GM03348 (cell line): ENCODE measurements at places on chromosomes 6 and 20.

DNA sequence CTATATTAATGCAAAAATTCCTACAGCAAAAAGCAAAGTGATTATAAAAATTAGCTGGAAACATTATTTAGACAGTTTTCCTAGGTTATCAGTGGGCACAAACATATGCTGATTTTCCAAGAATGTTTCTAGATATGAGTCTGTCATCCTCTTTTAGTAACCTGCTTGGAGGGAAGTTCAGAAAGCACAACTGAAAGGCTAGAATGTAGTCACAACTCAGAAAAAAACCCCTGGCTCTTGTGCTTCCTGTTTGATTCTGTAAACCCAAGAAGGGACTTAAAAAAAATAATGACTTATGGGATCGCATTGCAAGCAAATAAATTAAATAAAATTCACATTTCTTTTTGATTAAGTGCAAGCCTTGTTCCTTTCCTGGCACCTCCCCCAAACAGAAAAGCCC is 708.4 kb upstream of the EPHA7 start:
- no peak for DNase-seq

DNA sequence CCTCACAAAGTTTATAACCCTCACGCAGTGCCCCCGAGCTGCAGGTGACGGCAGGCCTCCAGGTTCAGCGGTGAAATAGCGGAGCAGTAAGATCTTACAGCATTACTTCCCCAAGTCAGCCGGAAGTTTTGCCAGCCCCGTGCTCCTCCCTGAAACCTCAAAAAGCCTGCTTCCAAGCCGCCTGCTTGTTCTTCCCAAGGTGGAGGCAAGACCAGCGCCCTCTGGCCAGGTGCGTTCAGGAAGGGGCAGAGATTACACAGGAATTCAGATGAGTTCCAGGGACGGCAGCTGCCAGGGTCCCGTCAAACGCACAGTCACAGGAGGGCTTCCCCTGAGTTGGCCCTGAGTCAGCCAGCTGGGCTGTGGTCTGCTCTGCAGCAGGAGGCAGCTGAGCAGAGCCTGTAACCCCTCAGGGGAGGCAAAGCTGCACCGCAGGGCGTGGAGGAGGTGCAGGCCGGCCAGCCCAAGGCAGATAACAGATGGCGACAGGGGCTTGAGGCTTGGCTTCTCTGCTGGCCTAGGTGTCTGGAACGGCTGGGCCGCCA is 124.1 kb upstream of the RPS6KA2 start:
- no peak for DNase-seq

DNA sequence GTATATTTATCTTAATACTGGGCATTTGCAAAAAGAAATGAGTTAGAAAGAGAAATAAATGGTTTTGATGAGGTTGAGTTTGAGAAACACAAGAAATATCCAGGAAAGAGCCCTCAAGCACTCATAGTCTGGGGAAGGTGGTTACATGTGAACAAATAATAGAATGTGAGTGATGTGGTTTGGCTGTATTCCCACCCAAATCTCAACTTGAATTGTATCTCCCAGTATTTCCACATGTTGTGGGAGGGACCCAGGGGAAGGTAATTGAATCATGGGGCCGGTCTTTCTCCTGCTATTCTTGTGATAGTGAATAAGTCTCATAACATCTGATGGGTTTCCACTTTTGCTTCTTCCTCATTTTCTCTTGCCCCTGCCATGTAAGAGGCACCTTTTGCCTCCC is 334.1 kb downstream of the COL12A1 start:
- no peak for DNase-seq

DNA sequence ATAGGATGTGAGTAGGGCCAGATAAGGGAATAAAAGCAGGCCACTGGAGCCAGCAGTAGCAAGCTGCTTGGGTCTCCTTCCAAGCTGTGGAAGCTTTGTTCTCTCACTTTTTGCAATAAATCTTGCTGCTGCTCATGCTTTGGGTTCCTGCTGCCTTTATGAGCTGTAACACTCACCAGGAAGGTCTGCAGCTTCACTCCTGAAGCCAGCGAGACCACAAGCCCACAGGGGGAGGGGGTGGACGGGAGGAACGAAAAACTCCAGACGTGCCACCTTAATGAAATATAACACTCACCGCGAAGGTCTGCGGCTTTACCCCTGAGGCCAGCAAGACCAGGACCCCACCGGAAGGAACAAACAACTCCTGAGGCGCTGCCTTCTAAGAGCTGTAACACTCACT is 1324.4 kb upstream of the EYS start:
- no peak for DNase-seq

- DNase-seq: no peak
These were observed 12.2 kb downstream of the LAMA5 start for GRCh38 chr20:62354811-62355341.

DNA sequence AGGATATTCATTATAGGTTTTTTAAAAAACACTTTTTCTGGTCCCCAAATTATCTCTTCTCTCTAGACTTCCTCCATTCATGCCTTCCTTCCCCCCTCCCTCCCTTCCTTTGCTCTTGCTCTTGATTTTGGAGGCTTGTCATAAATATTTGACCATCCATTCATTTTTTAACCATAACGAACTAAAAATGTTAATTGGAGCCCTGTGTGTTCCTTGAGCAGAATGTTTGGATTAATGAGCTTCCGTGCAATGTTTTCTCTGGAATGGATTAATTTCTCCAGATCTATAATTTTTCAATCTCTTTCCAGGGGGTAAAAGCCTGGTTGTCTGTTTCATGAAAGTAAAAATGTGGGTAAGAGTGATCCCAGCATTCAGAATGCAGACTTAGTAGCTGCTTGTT is 155.5 kb downstream of the ESR1 start:
- DNase-seq: peak; percentile 20

DNA sequence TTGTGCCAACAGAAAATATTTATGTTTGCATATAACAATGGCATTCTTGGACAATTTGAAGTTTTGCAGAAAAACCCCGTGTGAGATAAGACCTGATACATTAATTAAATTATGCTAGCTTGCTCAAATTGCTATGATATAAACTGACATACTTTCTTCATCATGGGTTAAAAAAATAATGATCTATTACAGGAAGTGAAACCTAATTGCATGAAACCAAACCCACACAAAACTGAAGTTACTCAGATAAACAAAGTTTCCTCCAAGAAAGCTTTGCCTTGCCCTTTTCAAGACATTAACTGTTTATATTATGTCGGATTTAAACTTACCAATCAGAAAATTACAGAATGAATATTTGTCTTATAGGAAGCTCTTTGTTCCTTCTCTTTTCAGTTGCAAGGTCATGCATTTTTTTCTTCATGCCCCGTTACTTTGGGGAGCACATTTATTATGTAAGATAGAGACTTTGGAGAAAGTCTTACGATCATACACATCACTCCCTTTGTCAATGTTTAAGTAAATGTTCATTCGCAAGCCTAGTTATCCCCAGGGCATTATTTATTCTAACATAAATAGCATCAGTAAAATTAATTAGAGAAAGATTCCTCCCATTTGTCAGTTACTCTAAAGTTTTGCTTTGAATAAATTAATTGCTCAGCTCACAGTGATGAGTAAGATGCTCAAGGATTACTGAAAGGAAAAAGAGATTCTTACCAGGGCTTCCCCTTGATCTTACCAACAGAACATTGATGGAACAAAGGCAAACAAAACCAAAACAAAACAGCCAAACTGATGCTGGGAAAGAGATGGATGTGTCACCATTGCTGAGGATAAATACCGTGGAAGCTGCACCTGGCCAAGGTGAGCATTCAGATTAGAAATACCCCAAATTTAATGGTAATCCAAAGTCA is 14.8 kb upstream of the TMEM244 start:
- DNase-seq: no peak

- DNase-seq: no peak
These were observed 611.0 kb upstream of the FLRT3 start for GRCh38 chr20:14948416-14948815.

GRCh38 chr20:46020555-46020954 is 8.5 kb upstream of the SLC12A5 start:
- DNase-seq: no peak

DNA sequence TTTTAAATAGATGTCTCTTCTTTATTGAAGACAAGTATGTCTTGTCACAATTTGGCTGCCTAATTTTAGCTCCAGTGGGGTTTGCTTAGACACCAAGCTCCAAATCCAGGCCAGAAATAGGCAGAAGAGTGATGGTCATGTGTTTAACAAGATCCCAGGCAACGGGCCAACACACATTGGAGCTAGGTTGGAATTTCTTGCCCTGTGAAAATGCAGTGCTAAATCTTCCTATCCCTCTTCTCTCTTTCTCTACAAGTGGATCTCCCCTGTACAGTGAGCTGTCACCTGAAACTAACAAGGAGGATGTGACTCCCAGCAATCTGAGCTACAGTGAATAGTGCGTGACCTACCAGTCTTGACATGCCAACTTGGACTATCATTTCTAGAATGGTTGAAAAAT is 65.3 kb upstream of the VGLL2 start:
- DNase-seq: no peak

DNA sequence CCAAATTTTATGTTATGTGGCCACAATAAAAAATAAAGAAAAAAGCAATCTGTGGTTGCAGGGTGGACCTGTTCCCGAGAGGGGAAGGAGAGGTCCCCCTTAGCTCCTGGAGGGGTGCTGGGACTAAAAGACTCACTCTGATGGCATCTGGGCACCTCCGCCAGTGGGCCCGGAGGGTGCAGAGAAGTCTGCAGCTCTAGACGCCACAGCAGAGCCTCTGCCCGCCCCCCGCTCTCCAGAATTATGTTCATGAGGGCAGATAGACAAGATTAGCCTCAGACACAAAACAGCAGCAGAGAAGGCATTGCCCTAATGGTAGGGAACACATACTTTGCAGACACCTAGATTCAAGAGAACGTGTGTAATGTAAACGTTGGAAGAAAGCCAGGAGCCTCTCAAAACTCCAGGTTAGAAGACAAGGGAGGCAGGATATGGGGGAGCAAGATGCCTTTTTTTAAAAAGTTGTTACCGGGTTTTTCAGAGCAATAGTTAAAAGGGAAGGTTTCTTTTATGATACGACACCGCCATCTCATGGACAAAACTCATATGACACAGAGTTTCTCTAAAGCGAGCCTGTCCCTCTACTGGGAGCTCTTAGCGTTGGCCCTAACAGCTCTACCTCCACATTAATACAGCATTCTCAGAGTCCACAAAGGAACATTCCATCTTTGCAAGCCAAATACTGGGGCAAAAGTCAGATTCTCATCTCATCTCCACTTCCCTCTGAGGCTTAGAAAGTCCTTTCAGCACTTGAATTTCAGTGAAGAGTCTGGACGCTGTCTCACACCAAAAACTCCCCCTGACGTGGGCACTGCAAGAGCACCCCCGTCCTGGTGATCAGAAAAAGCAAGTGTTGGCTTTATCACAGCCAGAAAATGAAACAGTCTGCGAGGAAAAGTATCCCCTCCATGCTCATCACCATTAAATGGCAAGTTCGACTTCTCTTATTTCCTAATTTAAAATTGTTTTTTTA is 47.2 kb downstream of the FOXF2 start:
- DNase-seq: peak; percentile 85

- no peak for DNase-seq
These were observed 169.2 kb downstream of the EYA2 start for GRCh38 chr20:47063808-47064207.

GRCh38 chr20:12882832-12883506 is 125.8 kb upstream of the SPTLC3 start:
- DNase-seq: peak; percentile 3

DNA sequence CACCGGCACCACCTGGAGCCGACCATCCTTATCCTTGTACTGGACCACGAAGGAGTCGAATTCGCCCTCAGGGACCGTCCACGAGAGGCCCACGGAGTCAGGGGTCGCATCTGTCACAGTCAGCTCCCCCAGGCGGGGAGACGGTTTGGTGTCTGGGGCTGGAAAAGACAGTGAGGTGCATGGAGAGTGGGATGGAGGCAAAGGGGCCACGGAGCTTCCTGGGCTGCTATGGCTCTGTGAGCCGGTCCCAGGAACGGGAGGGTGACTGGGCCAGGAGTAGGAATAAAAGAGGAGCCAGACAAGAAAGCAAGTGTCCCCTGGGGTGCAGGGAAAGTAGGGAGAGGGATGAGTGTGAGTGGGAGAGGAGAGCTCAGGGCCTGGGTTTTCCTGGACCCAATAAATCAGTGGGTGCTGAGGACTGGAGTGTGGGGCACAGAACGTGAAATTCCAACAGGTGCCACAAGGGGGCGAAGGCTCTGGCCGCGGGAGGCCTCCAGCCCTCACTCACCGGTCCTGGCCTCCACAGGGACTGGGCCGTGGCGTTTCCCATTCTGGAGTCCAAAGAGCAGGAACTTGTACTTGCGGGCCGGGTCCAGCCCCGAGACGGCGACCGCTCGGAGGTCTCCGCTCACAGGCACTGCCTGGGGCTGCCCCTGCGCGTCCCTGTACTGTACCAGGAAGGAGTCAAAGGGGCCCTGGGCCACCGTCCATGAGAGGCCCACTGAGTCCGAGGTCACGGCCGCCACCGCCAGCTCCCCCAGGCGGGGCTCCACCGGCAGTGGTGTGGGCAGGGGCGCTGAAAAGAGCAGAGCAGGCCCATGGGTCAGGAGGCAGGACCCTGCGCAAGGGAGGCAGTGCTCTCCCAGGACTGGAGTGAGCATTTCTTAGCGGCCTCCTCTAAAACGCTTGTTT is 9.9 kb downstream of the CYP21A2 start:
- DNase-seq: peak; percentile 91

DNA sequence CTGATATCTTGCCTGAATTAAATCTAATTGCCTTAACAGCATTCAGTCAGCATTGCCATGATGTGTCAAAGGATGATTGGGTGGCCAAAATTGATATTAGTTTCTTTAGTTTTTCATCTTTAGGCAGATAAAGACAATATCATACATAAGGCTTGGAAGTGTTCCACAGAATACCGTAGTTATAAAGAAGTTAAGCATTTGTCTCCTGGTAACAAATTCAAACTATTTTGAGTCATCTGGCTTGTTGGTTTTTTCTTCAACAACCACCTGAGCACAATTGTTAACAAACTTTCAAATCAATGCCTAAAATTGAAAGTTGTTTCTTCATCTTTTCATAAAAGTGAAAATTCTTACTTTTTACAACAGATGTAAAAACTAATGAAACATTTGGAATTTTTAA is 47.5 kb upstream of the ADGRF5 start:
- DNase-seq: no peak

- no peak for DNase-seq
These were observed 47.3 kb upstream of the SASH1 start for GRCh38 chr6:148295261-148295887.

- DNase-seq: no peak
These were observed 44.5 kb upstream of the STMND1 start for GRCh38 chr6:17057322-17057721.

GRCh38 chr20:833121-833449 is 430 bp upstream of the FAM110A start:
- DNase-seq: no peak

GRCh38 chr6:18219591-18219990 is 44.7 kb downstream of the DEK start:
- no peak for DNase-seq

DNA sequence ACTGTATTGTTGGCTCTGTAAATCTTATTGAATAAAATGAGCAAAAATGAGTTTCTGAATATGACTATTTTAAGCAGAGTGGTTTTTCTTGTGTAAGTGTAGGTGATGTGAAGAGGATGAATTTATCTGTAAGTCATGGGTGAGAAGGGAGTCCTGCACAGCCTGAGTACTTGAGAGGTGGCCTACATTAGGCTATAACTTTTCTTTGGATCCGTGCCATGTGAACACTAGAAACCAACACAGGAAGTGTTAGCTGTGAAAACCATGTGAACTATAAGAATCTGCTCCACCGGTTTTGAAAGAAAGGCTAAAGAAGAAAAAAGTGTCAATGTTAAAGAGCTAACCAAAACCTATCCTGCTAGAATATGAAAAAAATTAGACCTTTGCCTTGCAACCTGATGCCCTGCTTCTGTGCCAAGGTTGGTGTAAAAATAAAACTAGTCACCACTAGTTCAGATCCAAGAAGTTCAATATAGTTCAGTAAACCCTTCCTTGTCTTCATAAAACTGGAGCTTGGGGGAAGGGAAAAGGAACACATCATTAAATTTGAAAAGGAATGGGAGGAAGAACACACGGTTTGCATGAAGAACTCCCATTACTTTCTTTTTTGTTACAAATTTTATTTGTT is 21.3 kb downstream of the PLCB1 start:
- no peak for DNase-seq
